ENCODE measurements at places on chromosomes 4 and X.

DNA sequence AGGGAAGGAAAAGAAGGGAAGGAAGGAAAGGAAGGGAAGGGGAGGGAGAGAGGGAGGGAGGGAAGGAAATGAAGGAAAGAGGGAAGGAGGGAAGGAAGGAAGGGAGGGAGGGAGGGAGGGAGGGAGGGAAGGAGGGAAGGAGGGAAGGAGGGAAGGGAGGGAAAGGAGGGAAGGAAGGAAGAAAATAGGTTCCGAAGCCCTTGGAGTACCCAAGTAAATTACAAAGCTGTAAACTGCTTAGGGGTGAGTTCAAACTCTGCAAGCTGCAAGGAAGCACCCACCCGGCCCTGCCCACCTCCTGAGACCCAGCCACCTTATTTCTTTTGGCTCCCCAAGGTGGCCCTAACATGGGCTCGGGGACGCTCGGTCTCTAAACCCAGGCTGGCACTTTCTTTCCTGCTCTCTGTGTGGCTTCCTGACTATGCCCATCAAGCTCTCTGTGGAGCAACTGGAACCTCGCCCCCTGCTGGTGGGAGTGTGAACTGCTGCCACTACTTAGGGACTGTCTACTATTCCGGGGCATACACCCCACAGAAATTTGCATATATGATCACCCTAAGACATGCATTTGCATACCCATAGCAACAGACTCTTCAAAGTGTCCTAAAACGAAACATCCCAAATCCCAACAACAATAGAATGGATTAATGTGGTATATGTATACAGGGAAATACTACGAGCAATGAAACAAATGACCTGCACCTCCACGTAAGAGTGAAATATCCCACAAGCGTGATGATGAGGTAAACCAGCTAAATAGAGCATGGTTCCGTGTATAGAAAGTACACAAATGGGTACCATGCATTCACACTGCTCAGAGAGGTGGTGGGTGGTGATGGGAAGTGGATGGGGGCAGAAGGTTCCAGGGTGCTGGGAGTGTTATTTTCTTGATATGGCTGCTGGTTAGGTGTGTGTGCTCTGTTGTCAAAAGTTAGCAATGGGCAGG is 151.7 kb upstream of the TBL1X start:
- peaks cover 10% of the 10 kb centered on the region for H3K4me1 ChIP-seq
- no peaks in the 10 kb centered on the region for H3K36me3 ChIP-seq
- no peak overlapping the region for H3K4me3 ChIP-seq

DNA sequence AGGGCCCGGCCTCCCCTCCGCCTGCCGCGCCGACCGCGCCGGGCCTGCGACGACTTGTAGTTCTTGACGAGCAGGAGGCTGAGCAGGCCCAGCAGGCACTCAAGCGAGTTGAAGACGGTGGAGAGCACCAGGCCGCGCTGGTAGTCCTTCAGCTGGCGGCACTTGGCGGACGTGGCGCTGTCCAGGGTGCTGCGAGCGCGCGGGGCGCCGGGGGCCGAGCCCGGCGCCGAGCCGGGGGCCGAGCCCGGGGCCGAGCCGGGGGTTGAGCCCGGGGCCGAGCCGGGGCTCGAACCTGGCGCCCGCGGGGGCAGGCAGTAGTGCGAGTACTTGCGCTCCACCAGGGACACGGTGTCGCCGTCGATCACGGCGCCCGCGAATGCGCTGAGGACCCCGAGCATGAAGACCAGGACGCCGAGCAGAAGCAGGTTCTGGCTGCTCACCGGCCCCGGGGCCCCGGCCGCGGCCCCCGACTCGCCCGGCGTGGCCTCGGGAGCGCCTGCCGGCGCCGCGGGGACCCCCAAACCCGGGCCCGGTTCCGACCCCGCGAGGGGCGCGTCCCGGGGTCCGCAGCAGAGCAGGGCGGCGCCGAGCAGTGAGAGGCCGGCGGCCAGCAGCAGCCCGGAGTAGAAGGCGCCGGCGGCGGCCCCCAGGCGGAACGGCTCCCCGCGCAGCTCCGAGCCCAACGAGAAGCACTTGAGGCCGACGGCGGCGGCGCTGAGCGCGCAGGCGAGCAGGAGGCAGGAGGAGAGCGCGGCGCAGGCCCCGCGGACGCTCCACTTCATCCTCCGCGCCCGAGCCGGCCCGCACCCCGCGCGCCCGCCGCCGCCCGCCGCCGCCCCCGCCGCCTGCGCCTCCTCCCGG is 584 bp downstream of the TMEM271 start:
- peak; percentile 47 for DNase-seq
- H3K27ac ChIP-seq = no peak overlapping the region
- H3K36me3 ChIP-seq = no peaks in the 10 kb centered on the region
- H3K27me3 ChIP-seq = peaks cover 56% of the 10 kb centered on the region

DNA sequence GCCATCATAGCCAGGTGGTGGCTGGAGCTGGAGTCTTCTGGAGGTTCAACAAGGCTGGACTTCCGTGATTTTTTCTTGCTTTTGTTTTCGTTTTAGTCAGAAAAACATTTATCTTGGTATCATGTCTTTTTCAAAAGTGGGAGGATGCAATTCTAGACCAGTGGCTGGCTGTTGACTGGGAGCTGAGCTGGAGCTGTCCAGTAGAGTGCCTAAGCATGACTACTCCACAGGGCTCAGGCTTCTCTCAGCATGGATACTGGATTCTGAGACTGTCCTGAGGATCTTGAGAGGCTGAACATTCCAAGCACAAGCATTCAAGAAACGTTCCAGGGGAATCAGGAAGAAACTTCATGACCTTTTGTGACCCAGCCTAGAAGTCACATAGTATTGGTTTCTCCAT is 598.1 kb downstream of the MID1IP1 start:
- H3K27me3 ChIP-seq = no peaks in the 10 kb centered on the region
- no peaks in the 10 kb centered on the region for H3K36me3 ChIP-seq
- no peak overlapping the region for H3K27ac ChIP-seq

GRCh38 chrX:81294101-81294500 is 92.2 kb downstream of the SH3BGRL start:
- no peaks in the 10 kb centered on the region for H3K4me1 ChIP-seq
- no peak overlapping the region for H3K4me3 ChIP-seq
- H3K27me3 ChIP-seq = no peaks in the 10 kb centered on the region
- no peak overlapping the region for H3K27ac ChIP-seq

DNA sequence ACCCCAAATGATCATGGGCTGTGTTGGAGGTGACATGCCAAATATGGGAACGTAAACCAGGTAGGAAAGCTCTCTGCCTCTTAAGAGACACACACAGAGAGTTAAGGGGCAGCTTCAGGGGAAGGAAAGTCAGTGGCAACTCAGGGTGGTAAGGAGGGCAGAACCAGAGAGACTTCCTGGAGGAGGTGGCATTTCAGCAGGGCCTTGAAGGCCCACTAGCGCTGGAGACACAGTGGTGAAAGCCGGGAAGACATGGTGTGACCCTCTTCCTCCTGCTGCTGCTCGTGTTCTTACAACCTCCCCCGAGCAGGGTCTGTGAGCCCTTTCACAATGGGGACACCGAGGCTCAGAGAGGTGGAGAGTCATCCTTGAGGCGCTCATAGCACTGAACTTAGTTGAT is 68.2 kb downstream of the SORCS2 start:
- no peak overlapping the region for H3K4me3 ChIP-seq
- no peaks in the 10 kb centered on the region for H3K36me3 ChIP-seq
- no peak overlapping the region for H3K27ac ChIP-seq

- H3K27ac ChIP-seq = no peak overlapping the region
- no peaks in the 10 kb centered on the region for H3K36me3 ChIP-seq
- H3K4me3 ChIP-seq = no peak overlapping the region
- no peak for DNase-seq
- H3K27me3 ChIP-seq = no peaks in the 10 kb centered on the region
Observed at GRCh38 chr4:95949136-95949765, 109.4 kb downstream of the PDHA2 start.

DNA sequence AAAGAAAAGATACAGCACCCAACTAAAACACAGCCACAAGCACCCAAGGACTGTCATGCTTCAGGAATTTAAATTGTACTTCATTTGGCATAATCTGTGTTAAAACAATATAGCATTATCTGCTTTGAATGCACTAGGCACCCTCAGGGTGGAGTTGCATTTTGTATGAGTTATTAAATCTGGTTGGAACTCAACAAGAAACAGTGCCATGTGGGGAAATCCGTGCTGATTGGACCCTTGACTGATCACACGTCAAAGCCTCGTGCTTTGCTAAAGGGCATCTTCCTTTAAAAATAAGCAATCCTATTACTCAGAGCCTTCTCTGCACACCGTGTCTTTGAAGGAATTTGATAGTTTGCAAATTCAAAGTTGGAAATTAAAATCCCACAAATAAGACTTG is 35.4 kb downstream of the IGFBP7 start:
- no peaks in the 10 kb centered on the region for H3K36me3 ChIP-seq
- peaks cover 8% of the 10 kb centered on the region for H3K27me3 ChIP-seq
- H3K4me3 ChIP-seq = no peak overlapping the region
- no peak overlapping the region for H3K27ac ChIP-seq
- no peaks in the 10 kb centered on the region for H3K4me1 ChIP-seq
- no peak for DNase-seq

- DNase-seq = no peak
- H3K4me1 ChIP-seq = no peaks in the 10 kb centered on the region
- no peaks in the 10 kb centered on the region for H3K36me3 ChIP-seq
- H3K27ac ChIP-seq = no peak overlapping the region
Observed at GRCh38 chrX:30504309-30504708, 73.3 kb downstream of the TASL start.

GRCh38 chrX:17410651-17411050 is 35.7 kb downstream of the NHS start:
- H3K36me3 ChIP-seq = no peaks in the 10 kb centered on the region
- no peak overlapping the region for H3K27ac ChIP-seq
- DNase-seq = no peak
- no peak overlapping the region for H3K4me3 ChIP-seq

GRCh38 chr4:2570551-2571222 is 34.2 kb downstream of the FAM193A start:
- H3K27ac ChIP-seq = peak overlapping the region; percentile 90
- H3K4me3 ChIP-seq = peak overlapping the region; percentile 1
- peak; percentile 85 for DNase-seq
- peaks cover 55% of the 10 kb centered on the region for H3K4me1 ChIP-seq
- H3K36me3 ChIP-seq = peaks cover 7% of the 10 kb centered on the region

DNA sequence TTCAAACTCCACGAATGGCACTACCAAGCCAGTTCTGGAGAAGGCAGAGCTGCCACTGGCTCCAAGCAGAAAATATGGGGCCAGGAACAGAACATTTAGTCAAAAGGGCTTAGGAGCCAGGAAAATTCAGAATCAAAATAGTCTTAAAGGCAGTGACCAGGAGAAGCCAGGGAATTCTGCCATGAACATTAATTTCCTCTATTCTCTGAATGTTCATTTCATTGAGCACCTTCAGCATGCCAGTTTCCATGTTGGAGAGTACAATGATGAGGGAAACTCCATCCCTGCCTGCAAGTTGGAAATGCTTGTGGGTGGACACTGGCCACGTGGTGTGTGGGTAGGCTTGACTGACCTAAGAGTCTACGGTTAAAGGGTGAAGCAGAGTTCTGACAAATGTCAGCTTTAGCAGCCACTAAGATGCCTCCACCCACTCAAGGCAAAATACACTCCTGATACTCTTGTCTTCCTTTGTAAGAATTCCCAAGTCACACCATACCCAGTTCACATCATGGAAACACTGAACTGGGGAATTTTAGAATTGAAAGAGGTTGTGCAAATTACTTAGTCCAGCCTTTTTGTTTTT is 190.1 kb upstream of the C1QTNF7 start:
- H3K27me3 ChIP-seq = no peaks in the 10 kb centered on the region
- no peak overlapping the region for H3K4me3 ChIP-seq
- H3K4me1 ChIP-seq = peaks cover 21% of the 10 kb centered on the region
- DNase-seq = no peak
- H3K36me3 ChIP-seq = no peaks in the 10 kb centered on the region

- DNase-seq = no peak
- no peaks in the 10 kb centered on the region for H3K4me1 ChIP-seq
- no peak overlapping the region for H3K4me3 ChIP-seq
- no peak overlapping the region for H3K27ac ChIP-seq
Observed at GRCh38 chr4:60656171-60656570, 544.0 kb upstream of the ADGRL3 start.

GRCh38 chr4:24472514-24473308 is 111.6 kb downstream of the DHX15 start:
- H3K36me3 ChIP-seq = no peaks in the 10 kb centered on the region
- H3K4me1 ChIP-seq = peaks cover 29% of the 10 kb centered on the region
- peaks cover 58% of the 10 kb centered on the region for H3K27me3 ChIP-seq
- H3K27ac ChIP-seq = peak overlapping the region; percentile 64
- H3K4me3 ChIP-seq = peak overlapping the region; percentile 79
- peak; percentile 75 for DNase-seq

DNA sequence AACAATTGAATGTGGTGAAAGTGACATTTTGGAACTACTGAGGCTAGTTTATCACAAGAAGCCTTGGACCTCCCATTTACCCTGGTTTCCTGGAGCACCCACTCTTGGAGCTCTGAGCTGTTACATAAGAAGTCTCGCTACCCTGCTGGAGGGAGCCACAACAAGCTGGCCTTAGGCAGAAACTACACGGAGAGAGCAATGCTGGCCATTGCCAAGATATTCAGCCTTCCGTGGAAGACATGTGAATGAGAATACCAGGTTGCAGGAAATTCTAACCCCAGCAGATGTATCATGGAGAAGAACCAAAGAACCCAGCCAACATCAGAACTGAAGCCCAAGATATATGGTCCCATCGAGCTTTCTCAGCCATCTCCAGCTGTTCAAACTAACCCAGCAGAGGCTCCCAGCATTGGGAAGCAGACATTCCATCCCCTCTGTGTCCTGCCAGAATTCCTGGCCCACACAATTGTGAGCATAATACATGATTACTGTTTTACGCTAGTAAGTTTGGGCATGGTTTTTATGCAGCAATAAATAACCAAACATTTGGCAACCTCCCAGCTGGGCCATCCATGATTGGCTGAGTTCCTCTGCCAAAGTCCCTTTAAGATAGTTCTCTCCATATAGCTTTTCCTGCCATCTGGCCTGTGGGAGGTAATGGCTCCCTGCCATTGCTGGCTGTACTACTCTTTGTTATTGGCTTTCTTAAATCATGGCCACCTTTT is 17.9 kb upstream of the PDE5A start:
- no peaks in the 10 kb centered on the region for H3K4me1 ChIP-seq
- no peak overlapping the region for H3K4me3 ChIP-seq
- no peak overlapping the region for H3K27ac ChIP-seq
- peaks cover 20% of the 10 kb centered on the region for H3K27me3 ChIP-seq

DNA sequence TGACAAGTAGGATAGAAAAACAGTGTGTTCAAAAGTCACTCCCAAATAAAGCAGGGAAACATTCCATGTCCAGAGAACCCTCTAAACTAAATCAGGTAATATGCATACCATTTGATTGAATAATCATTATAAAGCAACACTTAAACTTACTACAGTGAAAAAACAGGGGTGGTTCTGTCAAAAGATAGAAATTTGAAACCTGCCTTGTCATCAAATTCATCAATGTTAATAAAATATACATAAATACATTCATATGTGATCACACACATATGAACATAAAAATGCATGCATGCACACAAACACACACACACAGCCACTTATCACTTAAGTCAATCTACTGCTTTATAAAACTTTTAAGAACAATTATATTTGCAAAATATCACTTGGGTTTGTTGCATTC is 485.8 kb upstream of the TECRL start:
- no peak overlapping the region for H3K4me3 ChIP-seq
- DNase-seq = no peak
- H3K27ac ChIP-seq = no peak overlapping the region
- H3K27me3 ChIP-seq = no peaks in the 10 kb centered on the region
- H3K4me1 ChIP-seq = no peaks in the 10 kb centered on the region
- no peaks in the 10 kb centered on the region for H3K36me3 ChIP-seq

- no peaks in the 10 kb centered on the region for H3K4me1 ChIP-seq
- peaks cover 5% of the 10 kb centered on the region for H3K27me3 ChIP-seq
- no peak overlapping the region for H3K27ac ChIP-seq
- no peak for DNase-seq
- no peaks in the 10 kb centered on the region for H3K36me3 ChIP-seq
- H3K4me3 ChIP-seq = no peak overlapping the region
Observed at GRCh38 chr4:168138143-168138542, 45.8 kb downstream of the ANXA10 start.

Measured in activated CD4-positive, alpha-beta T cell treated with anti-CD3 and anti-CD28 coated beads for 36 hours (primary cell).